ENCODE measurements at places on chromosomes 4 and X. TPM values are rescaled to one million over a fixed set of nuclear protein-coding genes. Genes with fewer than 3 reads are reported as not detected.

DNA sequence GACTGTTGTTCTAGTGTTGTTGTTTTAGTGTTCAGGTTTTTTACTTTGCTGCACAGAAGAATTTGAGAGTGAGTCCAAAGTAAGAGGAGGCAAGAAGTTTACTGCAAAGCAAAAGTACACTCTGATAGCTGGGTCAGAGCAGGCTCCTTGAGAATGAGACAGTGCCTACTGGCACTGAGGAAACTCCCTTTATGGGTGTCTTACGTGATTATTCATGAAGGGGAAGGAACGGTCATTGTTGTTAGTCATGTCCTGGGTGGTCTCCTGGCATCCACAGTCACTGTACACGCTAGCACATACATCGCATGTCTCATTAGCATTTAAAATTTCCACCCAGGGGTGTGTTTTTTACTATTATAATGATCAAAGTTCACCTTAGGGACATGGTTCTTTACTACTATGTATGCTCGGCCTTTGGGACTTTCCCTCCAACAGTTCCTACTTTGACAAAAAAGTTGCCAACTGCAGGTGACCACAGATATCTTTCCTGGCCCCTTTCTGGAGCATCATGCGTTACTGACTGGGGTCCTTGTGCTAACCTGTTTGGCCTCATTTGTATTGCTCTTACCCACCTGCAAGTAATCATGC is 688.9 kb upstream of the AMOT start:
- no peak overlapping the region for H3K27ac ChIP-seq
- H3K4me3 ChIP-seq: no peak overlapping the region
- H3K27me3 ChIP-seq: no peaks in the 10 kb centered on the region
- no peaks in the 10 kb centered on the region for H3K36me3 ChIP-seq
- no peak for DNase-seq
- H3K4me1 ChIP-seq: no peaks in the 10 kb centered on the region

DNA sequence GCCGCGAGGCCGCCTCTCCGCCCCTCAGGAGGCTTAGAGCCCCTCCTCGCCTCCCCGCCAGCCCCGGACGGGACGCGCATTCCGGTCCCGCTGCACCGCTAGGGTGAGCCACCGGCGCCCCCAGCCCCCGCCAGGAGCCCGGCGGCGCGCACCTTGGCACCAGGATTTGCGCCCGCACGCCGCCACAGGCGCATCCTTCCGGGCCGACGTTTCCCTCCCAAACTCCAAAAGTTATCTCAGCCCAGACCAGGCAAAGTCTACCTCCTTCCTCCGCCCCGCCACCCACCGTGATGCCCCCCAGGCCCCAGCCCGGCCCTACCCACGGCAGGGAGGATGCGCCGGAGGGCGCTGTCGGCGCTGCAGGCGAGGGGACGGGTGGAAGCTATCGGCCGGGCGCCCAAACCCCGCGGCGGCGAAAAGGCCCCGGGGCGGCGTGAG is 538 bp downstream of the SCML2 start:
- H3K4me1 ChIP-seq: peaks cover 2% of the 10 kb centered on the region
- DNase-seq: peak; percentile 8
- no peaks in the 10 kb centered on the region for H3K36me3 ChIP-seq
- H3K27me3 ChIP-seq: peaks cover 42% of the 10 kb centered on the region
- no peak overlapping the region for H3K27ac ChIP-seq

GRCh38 chr4:70734168-70734954 is 12.6 kb downstream of the RUFY3 start:
- peak; percentile 41 for DNase-seq
- no peaks in the 10 kb centered on the region for H3K27me3 ChIP-seq
- H3K36me3 ChIP-seq: no peaks in the 10 kb centered on the region

- H3K4me1 ChIP-seq: no peaks in the 10 kb centered on the region
- no peaks in the 10 kb centered on the region for H3K36me3 ChIP-seq
- no peak overlapping the region for H3K4me3 ChIP-seq
- no peak overlapping the region for H3K27ac ChIP-seq
- no peaks in the 10 kb centered on the region for H3K27me3 ChIP-seq
Measured at GRCh38 chrX:107970073-107970472, 12.1 kb downstream of the TEX13B start.

- no peaks in the 10 kb centered on the region for H3K27me3 ChIP-seq
- peak; percentile 19 for DNase-seq
- H3K36me3 ChIP-seq: peaks cover 41% of the 10 kb centered on the region
- peak overlapping the region; percentile 86 for H3K27ac ChIP-seq
Measured at GRCh38 chr4:70688795-70689231, 481 bp downstream of the UTP3 start.

- H3K27ac ChIP-seq: no peak overlapping the region
- H3K36me3 ChIP-seq: no peaks in the 10 kb centered on the region
- no peak overlapping the region for H3K4me3 ChIP-seq
- no peak for DNase-seq
- no peaks in the 10 kb centered on the region for H3K27me3 ChIP-seq
Measured at GRCh38 chr4:20889901-20890300, 189.6 kb downstream of the PACRGL start.

PDGFC gene
- not detected for total RNA-seq

SORBS2 gene
- total RNA-seq: not detected

PLXNA3 gene
- 62.1 TPM for total RNA-seq

OTUD6A gene
- total RNA-seq: not detected

PAGE5 gene
- total RNA-seq: not detected

GAGE12F gene
- not detected for total RNA-seq

CSN2 gene
- not detected for total RNA-seq

CPXCR1 gene
- not detected for total RNA-seq

SPANXN3 gene
- total RNA-seq: not detected

FREM3 gene
- total RNA-seq: not detected

PCDH10 gene
- total RNA-seq: 0.09 TPM

All from activated T-helper 2 cell treated with anti-CD3 and anti-CD28 coated beads, Interferon-gamma antibody, Interleukin-2, Interleukin-4, amounts not matched to agents 10 μg/mL and 5 μg/mL and 100 μg/mL, durations not matched to agents 14 hours and 24 hours and 36 hours (primary cell).